ENCODE measurements at places on chromosomes 2 and 18. TPM values are rescaled to one million over a fixed set of nuclear protein-coding genes. Genes with fewer than 3 reads are reported as not detected.
A peak's percentile ranks its signal among the peaks of the same experiment; 100 is the strongest.

AQP12A gene
- not detected for total RNA-seq

DNA sequence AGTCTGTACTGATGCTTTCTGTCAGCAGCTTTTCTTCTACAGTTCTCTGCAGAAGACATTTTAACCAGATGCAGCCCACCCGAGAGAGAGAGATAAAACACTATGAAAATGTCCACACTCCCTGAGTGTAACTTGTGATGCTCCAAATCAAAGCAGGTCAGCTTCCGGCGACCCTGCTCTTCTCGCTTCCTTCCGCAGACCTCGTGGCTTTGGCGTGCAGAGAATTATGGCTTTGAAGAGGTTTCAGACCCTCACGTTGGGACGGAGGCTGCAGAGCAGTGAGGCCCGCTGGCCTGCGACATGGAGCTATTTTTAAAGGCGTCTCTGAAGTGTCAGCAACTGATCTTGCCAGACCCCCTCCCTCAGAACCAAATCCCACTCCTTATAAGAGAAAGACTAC lies 41.8 kb downstream of the TMEM163 start:
- H3K4me1 ChIP-seq: no peaks in the 10 kb centered on the region
- no peak for DNase-seq
- no peaks in the 10 kb centered on the region for H3K36me3 ChIP-seq
- no peak overlapping the region for H3K4me3 ChIP-seq
- no peak overlapping the region for H3K27ac ChIP-seq

DNA sequence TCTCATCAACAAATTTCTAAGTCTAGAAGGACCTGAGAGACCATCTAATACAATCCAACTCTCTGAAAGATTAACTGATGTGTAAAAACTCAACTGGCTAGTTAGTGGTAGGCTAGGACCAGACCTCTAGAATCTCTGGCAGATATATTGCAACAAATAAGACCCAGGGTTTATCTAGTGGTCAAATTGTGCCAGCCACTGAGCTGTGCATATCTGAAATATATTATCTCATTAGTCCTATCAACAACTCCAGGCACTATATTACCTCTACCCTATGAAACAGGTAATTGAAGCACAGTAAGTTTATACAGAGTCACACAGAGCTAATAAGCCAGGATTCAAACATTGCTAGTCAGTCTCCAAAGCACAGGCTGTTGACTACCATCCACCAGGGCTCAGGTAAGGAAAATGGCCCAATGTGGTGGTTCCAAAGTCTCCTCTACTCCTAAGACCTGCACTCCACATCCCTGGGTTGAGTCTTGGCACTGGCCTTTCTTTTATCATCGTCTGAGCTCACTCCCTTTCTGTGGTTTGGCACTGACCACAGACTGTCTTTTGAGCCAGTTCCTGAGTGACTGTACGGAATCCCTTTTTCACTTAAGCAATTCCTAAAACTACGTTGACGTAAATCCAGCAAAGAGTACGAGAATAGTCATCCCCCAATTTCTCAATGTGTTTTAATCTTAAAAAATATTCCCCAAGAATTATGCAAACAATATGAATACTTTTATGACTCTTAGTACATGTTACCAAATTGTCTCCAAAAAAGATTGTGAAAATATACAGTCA lies 11.9 kb upstream of the PID1 start:
- no peak overlapping the region for H3K4me3 ChIP-seq
- H3K27ac ChIP-seq: no peak overlapping the region
- peak; percentile 65 for DNase-seq
- H3K27me3 ChIP-seq: no peaks in the 10 kb centered on the region
- no peaks in the 10 kb centered on the region for H3K4me1 ChIP-seq

GRCh38 chr2:18922276-18922675 lies 332.9 kb upstream of the NT5C1B start:
- H3K27me3 ChIP-seq: no peaks in the 10 kb centered on the region
- no peaks in the 10 kb centered on the region for H3K4me1 ChIP-seq
- DNase-seq: no peak
- no peaks in the 10 kb centered on the region for H3K36me3 ChIP-seq
- H3K4me3 ChIP-seq: no peak overlapping the region
- H3K27ac ChIP-seq: no peak overlapping the region

GRCh38 chr2:85952196-85952734 lies 63.5 kb upstream of the ST3GAL5 start:
- H3K4me3 ChIP-seq: no peak overlapping the region
- no peak overlapping the region for H3K27ac ChIP-seq
- peaks cover 10% of the 10 kb centered on the region for H3K4me1 ChIP-seq
- no peaks in the 10 kb centered on the region for H3K36me3 ChIP-seq

DNA sequence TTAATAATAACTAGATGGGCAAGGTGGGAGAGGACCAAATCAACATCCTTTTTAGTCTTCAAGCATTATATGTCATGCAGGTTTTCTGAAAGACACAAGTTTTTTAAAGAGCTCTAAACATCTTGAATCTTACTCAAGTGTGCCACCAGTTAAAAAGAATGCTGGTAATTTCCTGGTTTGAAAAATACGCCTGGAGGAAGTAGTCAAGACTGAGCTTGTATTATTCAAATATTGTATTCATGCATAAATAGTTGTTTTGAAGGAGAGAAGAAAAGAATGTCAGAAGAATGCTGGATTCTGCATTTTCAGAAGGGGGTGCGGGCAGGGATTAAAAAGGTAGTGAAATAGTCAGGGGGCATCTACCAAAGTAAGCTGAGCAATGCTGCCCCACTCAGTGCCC lies 90.7 kb downstream of the WDPCP start:
- H3K4me1 ChIP-seq: peaks cover under 1% of the 10 kb centered on the region
- H3K27ac ChIP-seq: no peak overlapping the region
- H3K4me3 ChIP-seq: no peak overlapping the region
- H3K36me3 ChIP-seq: no peaks in the 10 kb centered on the region
- DNase-seq: no peak

- H3K27ac ChIP-seq: no peak overlapping the region
- peaks cover 59% of the 10 kb centered on the region for H3K4me1 ChIP-seq
- no peaks in the 10 kb centered on the region for H3K36me3 ChIP-seq
These were observed 237.6 kb downstream of the PRKCE start for GRCh38 chr2:45889053-45889452.

DNA sequence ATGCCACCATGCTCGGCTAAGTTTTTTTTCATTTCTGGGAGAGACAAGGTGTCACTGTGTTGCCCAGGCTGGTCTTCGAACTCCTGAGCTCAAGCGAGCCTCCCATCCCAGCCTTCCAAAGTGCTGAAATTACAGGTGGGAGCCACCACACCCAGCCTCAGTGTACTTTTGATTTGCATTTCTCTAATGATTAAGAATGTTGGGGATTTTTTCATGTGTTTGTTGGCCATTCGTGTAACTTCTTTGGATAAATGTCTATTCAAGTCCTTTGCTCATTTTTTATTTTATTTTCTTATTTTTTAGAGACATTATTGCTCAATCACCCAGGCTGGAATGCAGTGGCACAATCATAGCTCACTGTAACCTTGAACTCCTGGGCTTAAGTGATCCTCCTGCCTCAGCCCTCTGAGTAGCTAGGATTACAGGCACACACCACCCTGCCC lies 73.1 kb downstream of the TMEM185B start:
- peaks cover 48% of the 10 kb centered on the region for H3K36me3 ChIP-seq
- no peaks in the 10 kb centered on the region for H3K27me3 ChIP-seq
- H3K27ac ChIP-seq: no peak overlapping the region
- no peak for DNase-seq

DNA sequence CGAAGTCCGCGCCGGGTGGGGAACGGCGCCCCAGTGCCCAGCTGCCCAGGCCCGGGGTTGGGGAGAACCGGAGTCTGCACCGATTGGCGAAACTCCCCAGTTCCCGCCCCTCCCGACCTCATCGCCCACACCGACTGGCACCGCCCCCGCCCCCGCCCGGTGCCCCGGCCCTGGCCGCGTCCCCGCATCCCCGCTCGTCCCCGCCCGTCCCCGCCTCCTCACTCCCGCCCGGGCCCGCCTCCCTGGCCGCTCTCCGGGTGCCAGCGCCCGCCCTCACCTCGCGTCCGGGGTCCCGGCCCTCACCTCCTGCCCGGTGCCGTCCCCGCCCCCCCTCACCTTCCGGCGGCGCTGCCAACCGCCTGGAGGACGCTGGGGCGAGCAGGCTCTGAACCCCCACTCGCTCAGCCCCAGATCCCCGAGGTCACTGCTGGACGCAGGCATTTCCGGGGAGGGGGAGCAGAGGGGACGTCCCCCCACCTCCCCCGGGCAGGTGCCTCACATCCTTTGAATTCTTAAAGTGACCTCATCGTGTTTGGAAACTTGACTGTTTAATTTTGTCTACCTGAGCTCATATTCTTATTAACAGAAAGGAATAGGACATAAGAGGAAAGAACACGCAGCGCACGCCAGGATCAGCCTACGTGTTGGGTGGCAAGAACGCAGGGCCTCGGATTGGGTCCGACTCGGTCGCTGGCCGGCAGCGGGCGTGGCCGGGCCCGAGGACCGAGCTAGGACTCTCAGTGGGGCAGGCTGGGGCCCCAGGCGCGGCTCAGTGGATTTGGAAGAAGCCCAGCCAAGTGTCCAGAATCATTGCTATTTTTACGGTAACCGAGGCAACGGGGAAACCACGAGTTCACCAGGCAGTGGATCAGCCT lies at the start of gene FAM110C:
TSS of gene FAM110C (minus strand) at position 35 of the 875 bp plus-strand sequence. CDS start 120 bp downstream, outside the sequence.
- peak within 1 kb of the TSS; percentile 79 for H3K27ac ChIP-seq
- H3K4me3 ChIP-seq: peak within 1 kb of the TSS; percentile 57
- H3K4me1 ChIP-seq: no peaks in the 10 kb centered on the region
- no peaks in the 10 kb centered on the region for H3K36me3 ChIP-seq
- H3K27me3 ChIP-seq: peaks cover 29% of the 10 kb centered on the region

- no peak overlapping the region for H3K27ac ChIP-seq
- H3K36me3 ChIP-seq: no peaks in the 10 kb centered on the region
- H3K4me3 ChIP-seq: no peak overlapping the region
- peaks cover 13% of the 10 kb centered on the region for H3K4me1 ChIP-seq
These were observed 12.3 kb upstream of the SEMA4C start for GRCh38 chr2:96882230-96882629.

DNA sequence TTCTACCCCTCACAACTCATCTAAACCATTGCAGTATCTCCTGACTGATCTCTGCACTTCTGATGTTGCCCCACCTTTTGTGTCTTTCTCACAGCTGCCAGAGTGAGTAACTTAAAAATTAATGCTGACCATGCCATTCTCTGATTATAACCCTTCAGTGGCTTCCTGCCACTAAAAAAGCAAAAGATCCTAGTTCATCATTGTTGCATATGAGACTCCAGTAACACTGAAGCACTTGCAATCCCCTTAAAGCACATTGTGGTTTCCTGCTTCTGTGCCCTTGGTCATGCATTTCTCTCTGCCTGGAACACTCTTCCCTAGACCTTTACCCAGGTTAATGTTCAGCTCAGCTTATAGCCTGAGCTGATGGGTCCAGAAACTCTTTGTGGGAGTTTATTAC lies 95.1 kb upstream of the WDSUB1 start:
- no peak overlapping the region for H3K4me3 ChIP-seq
- no peaks in the 10 kb centered on the region for H3K27me3 ChIP-seq
- no peak for DNase-seq
- H3K36me3 ChIP-seq: no peaks in the 10 kb centered on the region
- H3K27ac ChIP-seq: no peak overlapping the region

PMAIP1 gene
- total RNA-seq: 0.15 TPM

DNA sequence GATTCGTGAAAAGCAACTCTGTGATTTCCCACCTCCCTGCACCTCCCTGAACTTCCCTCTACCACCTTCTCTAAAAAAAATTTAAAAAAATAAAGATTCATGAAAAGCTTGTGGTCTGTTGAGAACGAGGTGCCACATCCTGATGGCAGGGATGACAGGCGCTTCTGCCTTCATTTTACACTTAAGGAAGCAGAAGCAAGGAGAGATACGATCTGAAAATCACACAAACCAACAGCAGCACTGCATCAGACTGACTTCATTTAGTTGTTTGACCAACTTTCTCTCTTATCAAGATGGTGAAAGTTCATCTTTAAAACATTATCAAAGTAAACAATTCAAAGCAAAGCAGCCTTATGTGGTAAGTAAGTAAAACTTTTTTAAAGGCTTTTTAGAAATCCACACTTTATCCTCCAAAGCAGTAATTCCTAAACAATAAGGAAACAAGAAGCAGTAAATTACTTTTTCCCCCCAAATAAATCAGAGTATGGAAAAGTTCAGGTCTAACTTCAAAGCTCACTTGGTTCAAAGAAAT lies 15.5 kb downstream of the WDFY1 start:
- DNase-seq: no peak
- H3K4me3 ChIP-seq: no peak overlapping the region

- peak overlapping the region; percentile 82 for H3K27ac ChIP-seq
- H3K4me3 ChIP-seq: no peak overlapping the region
- peak; percentile 85 for DNase-seq
- peaks cover 3% of the 10 kb centered on the region for H3K27me3 ChIP-seq
These were observed 20.3 kb upstream of the CYP1B1 start for GRCh38 chr2:38095996-38096861.

- H3K27ac ChIP-seq: no peak overlapping the region
- DNase-seq: no peak
- H3K4me1 ChIP-seq: no peaks in the 10 kb centered on the region
- H3K27me3 ChIP-seq: no peaks in the 10 kb centered on the region
- no peaks in the 10 kb centered on the region for H3K36me3 ChIP-seq
- H3K4me3 ChIP-seq: no peak overlapping the region
These were observed 94.2 kb upstream of the FZD7 start for GRCh38 chr2:201939453-201939941.

GRCh38 chr2:118857677-118858484 lies 10.4 kb upstream of the EN1 start:
- no peak for DNase-seq
- H3K36me3 ChIP-seq: no peaks in the 10 kb centered on the region
- H3K4me1 ChIP-seq: peaks cover 7% of the 10 kb centered on the region
- H3K27ac ChIP-seq: no peak overlapping the region
- H3K27me3 ChIP-seq: peaks cover 80% of the 10 kb centered on the region

DNA sequence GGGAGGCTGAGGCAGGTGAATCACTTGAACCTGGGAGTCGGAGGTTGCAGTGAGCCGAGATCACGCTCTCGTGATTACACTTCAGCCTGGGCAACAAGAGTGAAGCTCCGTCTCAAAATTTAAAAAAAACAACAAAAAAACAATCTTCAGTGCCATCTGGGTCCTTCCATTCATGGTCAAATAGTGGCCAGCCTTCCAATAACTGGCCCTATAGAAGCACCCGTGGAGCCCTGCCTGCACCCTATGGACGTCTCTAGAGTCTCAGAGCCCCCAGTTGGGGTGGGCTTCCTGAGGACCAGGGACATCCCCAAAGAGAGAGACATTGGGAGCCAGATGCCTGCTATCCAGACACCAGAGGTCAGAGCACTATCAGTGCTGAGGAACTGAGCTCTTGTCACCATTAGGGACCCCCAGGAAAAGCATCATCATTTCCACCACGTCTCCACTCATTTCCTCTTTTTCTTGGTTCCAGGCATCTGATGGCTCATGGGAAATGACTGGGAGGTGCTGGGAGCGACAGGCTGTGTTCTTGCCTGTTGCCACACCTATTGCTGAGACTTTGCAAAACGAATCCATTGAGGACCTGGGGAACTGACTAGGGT lies 9.4 kb downstream of the NEU2 start:
- no peak for DNase-seq
- no peaks in the 10 kb centered on the region for H3K36me3 ChIP-seq
- H3K4me1 ChIP-seq: no peaks in the 10 kb centered on the region
- no peak overlapping the region for H3K4me3 ChIP-seq
- no peaks in the 10 kb centered on the region for H3K27me3 ChIP-seq

GRCh38 chr18:11989174-11989573 lies 7.9 kb downstream of the IMPA2 start:
- DNase-seq: no peak
- peaks cover 16% of the 10 kb centered on the region for H3K4me1 ChIP-seq
- no peak overlapping the region for H3K4me3 ChIP-seq
- no peaks in the 10 kb centered on the region for H3K27me3 ChIP-seq

GRCh38 chr2:25041307-25041927 lies 459 bp upstream of the EFR3B start:
- peak; percentile 66 for DNase-seq
- H3K36me3 ChIP-seq: no peaks in the 10 kb centered on the region
- H3K27ac ChIP-seq: peak overlapping the region; percentile 66
- peak overlapping the region; percentile 75 for H3K4me3 ChIP-seq
- H3K4me1 ChIP-seq: peaks cover 17% of the 10 kb centered on the region
- no peaks in the 10 kb centered on the region for H3K27me3 ChIP-seq
